ENCODE measurements at places on chromosomes 2 and 18.
A peak's percentile ranks its signal among the peaks of the same experiment; 100 is the strongest.

GRCh38 chr2:206859330-206859739, 80.0 kb upstream of the CPO start:
- DNase-seq, result no peak

GRCh38 chr2:188853307-188853706, 120.9 kb upstream of the COL3A1 start:
- DNase-seq, result no peak

- DNase-seq, result peak; percentile 45
Measured at GRCh38 chr2:176152350-176153181, 1.2 kb downstream of the HOXD4 start.

GRCh38 chr2:238974501-238975166, 126.7 kb downstream of the TWIST2 start:
- no peak for DNase-seq

DNA sequence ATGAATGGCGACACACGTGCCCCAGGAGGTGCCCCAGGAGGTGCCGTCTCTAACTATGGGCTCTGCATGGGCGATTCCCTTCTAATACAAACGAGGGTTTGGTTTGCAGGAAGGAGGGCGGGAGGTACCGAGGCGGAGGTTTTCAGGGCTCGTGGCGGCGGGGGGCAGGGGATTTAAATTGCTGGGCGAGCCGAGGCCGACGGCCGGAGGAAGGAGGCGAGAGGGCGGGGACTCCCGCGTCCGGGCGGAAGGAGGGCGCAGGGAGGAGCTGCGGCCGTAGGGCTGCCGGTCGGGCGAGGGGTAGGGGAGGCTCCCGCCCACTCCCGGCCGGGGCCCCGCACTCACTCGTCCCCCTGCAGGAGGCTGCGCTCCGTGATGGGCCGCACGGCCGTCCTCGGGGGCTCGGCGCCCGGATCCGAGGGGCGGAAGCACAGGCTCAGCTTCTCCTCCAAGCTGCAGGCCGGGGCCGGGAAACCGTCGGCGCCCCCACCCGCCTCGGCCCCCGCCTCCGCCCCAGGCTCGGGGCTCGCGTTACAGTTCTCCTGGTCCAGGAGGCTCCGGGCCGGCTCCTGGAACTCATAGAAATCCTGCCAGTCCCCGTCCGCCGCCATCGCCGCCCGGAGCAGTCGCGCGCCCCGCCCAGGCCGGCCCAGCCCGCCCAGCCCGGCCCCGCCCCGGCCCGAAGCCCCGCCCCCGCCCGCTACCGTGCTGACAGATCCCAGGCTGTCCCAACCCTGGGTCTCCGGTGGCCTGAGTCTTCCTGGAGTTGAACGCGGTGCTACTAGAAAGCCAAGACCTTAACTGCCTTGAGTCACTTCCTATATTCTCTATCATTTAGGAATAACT, at the start of gene FEZ2:
TSS of gene FEZ2 (minus strand) at position 637 of the 846 bp plus-strand sequence. CDS start at position 611, 26 bp downstream.
- DNase-seq, result peak; percentile 81

DNA sequence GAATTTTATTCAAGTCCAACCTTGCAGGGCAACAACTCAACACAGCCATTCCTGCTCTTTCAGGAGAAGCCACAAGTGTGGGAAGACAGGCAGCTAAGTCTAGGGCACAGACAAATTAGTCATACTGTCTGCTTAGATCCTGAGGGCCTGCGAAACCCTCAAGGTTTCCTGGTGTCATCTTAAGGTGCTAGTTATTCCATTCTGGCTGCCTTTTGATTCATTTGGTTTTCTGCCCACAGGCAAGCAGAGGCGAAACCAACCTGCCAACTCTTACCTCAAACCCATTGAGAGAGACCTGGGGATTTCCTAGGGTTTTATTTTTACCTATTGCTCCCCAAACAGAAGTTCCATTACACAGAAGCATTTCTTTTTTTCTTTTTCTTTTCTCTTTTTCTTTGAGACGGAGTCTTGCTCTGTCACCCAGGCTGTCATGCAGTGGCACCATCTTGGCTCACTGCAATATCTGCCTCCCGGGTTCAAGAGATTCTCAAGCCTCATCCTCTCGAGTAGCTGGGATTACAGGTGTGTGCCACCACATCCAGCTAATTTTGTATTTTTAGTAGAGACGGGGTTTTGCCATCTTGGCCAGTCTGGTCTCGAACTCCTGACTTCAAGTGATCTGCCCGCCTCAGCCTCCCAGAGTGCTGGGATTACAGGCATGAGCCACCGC, 23.7 kb upstream of the SCYGR1 start:
- no peak for DNase-seq

- DNase-seq, result no peak
Measured at GRCh38 chr2:53312721-53313120, 454.9 kb upstream of the CHAC2 start.

DNA sequence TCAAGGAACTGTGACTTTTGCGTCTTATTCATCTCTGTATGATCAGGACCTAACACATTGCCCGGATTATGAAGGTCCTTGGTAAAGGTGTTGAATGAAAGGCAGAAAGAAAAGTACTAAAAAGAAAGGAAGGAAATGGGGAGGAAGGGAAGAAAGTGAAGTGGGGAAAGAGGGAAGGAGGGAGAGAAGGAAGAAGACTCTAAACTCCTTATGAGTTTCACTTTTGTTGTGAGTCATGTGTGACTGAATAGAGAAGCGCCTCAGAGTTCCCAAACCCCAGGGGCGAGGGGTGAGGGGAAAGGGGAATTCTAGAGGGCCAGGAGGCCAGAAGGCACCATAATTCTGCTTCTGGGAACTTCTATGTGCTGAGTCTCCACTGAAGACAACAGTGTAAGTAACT, 30.9 kb upstream of the OSBPL6 start:
- no peak for DNase-seq

DNA sequence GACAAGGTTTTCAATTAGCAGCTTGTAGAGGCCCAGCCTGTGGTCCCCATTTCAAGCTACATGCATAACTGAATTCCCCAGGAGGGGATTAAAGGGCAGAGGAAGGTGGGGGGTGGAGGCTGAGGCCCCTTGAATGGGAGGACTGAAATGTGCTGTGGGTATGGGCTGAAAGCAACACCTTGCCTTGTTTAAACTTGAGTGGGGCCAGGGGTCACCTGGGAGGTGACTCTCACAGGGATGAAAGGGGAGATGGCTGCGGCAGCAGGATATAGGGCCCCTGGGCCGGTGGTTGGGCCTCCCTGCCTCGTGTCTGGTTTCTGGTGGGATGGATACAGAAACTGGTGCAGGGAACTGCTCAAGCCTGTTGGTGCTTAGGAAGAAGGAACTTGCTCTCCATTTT, 225.9 kb upstream of the SPRED2 start:
- DNase-seq, result no peak

DNA sequence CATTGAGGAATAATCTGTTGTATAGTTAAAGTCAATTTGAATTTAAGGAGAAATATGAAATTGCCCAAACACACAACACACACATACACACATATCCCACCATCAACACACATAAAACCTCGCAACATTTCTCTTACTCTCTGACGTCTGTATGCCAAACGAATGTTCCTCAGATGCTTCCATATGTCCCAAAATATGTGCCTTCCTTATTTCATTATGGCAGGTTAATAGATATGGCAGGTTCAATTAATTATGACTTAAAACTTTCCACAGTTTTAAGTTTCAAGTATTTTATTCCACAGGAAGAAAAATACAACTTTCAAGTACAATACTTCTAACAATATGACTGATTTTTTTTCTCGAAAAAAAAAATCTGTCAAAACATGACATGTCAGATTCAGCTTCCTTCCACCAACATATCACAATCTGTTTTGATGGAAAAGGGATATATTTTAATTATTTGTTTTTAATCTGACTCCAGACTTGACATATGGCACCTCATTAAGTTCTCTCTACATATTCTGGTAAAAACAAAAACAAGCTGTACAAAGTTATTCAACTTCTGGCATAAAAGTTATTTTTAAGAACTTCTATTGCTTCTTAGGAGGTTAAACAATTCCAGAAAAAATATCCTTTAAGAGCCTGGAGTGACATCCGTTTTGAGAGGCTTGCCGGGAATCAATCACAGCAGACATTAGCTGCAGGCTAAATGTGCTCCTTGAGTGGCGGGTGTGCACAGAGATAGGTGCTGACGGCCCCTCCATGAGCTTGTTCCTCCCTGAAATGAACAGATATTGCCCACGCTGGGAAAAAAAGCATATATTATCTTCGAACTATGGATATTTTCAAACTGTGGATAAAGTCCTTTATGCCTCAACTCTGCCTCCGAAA, 812.7 kb downstream of the DCDC2C start:
- DNase-seq, result no peak

DNA sequence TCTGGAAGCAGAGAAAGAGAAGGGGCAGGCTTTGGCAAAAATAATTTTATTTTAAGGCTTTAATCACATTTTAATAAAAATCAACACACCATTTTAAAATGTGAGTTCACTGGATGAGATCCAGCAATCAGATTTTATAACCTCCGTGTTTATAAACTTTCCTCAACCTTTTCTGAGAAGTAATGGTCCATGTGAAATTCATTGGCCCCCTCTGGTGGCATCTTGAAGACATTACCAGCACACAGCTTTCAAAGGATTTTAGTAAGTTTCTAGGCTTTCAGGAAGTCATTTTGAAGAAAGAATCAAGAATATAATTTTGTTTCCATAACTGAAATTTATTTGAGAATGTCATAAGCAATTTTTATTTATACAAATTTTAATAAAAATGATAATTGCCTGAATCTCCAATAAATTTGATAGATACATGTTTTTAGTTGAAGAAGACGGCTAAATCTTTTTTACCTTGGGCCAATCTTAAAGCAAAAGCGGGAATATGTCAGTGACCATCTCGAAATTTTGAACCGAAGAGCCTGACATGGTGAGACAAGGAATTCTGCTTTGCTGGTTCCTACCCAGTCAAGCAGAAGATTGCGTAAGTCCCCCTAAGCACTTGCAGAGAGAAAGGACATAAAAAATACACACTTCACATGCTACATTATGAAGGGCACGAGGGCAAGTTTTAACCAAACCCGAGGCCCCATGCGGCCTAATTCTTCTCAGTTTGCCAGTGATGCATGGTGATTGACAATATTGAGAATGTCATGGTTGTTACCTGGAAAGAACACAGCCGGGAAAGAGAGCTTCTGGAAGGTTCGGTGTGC, 128.4 kb upstream of the CBLN2 start:
- DNase-seq, result peak; percentile 82

GRCh38 chr18:49520661-49521145, 33.7 kb upstream of the C18orf32 start:
- peak; percentile 90 for DNase-seq

GRCh38 chr2:124121760-124122275, 96.7 kb downstream of the CNTNAP5 start:
- DNase-seq, result no peak

Measured in DMS53 (cell line).